T-cell (primary cell): ENCODE measurements at places on chromosomes 1 and 21. TPM values are rescaled to one million over a fixed set of nuclear protein-coding genes. Genes with fewer than 3 reads are reported as not detected.

PPCS gene
- total RNA-seq = 61.8 TPM

C1orf116 gene
- total RNA-seq = 0.08 TPM

NEXN gene
- total RNA-seq = 0.35 TPM

PCP4 gene
- not detected for total RNA-seq

S100A9 gene
- total RNA-seq = 1.6 TPM

LAMC2 gene
- not detected for total RNA-seq

MYCBP gene
- 17.2 TPM for total RNA-seq

BEST4 gene
- 2.4 TPM for total RNA-seq

TSTD1 gene
- 94.8 TPM for total RNA-seq

SPRR2G gene
- total RNA-seq = not detected

NT5C1A gene
- total RNA-seq = not detected

RGSL1 gene
- not detected for total RNA-seq

IRF6 gene
- total RNA-seq = 0.16 TPM

TMEM82 gene
- not detected for total RNA-seq

COP1 gene
- total RNA-seq = 38.7 TPM

BSND gene
- total RNA-seq = not detected

ANGPTL3 gene
- total RNA-seq = not detected

CSF1 gene
- 7.8 TPM for total RNA-seq

PPIH gene
- total RNA-seq = 37.4 TPM

KTI12 gene
- total RNA-seq = 25.4 TPM

NTNG1 gene
- total RNA-seq = not detected

SHISA4 gene
- total RNA-seq = 0.70 TPM

GREM2 gene
- 0.98 TPM for total RNA-seq

GPA33 gene
- total RNA-seq = 17.5 TPM

CFHR2 gene
- not detected for total RNA-seq

NOC2L gene
- 83.4 TPM for total RNA-seq

PLEKHN1 gene
- total RNA-seq = 7.3 TPM

OR2M3 gene
- total RNA-seq = not detected

CAPN2 gene
- total RNA-seq = 190 TPM

GCLM gene
- total RNA-seq = 8.7 TPM

CLDN17 gene
- not detected for total RNA-seq

CD1E gene
- not detected for total RNA-seq

FAM43B gene
- total RNA-seq = not detected

FMO4 gene
- total RNA-seq = 3.7 TPM

LRRIQ3 gene
- 3.4 TPM for total RNA-seq

LCE2B gene
- not detected for total RNA-seq

GFI1 gene
- 14.5 TPM for total RNA-seq

CLDN8 gene
- total RNA-seq = not detected

NHLH1 gene
- not detected for total RNA-seq

SPATA21 gene
- total RNA-seq = not detected

COL24A1 gene
- total RNA-seq = 0.25 TPM

FCRL6 gene
- 11.8 TPM for total RNA-seq

FABP3 gene
- total RNA-seq = not detected

ZFP69 gene
- total RNA-seq = 4.1 TPM

UBXN10 gene
- 0.20 TPM for total RNA-seq

SPRR2E gene
- total RNA-seq = not detected

TNFRSF1B gene
- 119 TPM for total RNA-seq

MARK1 gene
- total RNA-seq = not detected

MAP3K7CL gene
- 7.4 TPM for total RNA-seq

LAD1 gene
- 0.53 TPM for total RNA-seq

LMOD1 gene
- 0.16 TPM for total RNA-seq

AMY2A gene
- not detected for total RNA-seq

PBX1 gene
- 0.92 TPM for total RNA-seq

FBXO28 gene
- 25.9 TPM for total RNA-seq
